SK-MEL-5 (cell line): ENCODE measurements at places on chromosomes 1 and 21. TPM values are rescaled to one million over a fixed set of nuclear protein-coding genes. Genes with fewer than 3 reads are reported as not detected.

The S100B gene
- 359 and 374 TPM in 2 replicates for total RNA-seq

DNA sequence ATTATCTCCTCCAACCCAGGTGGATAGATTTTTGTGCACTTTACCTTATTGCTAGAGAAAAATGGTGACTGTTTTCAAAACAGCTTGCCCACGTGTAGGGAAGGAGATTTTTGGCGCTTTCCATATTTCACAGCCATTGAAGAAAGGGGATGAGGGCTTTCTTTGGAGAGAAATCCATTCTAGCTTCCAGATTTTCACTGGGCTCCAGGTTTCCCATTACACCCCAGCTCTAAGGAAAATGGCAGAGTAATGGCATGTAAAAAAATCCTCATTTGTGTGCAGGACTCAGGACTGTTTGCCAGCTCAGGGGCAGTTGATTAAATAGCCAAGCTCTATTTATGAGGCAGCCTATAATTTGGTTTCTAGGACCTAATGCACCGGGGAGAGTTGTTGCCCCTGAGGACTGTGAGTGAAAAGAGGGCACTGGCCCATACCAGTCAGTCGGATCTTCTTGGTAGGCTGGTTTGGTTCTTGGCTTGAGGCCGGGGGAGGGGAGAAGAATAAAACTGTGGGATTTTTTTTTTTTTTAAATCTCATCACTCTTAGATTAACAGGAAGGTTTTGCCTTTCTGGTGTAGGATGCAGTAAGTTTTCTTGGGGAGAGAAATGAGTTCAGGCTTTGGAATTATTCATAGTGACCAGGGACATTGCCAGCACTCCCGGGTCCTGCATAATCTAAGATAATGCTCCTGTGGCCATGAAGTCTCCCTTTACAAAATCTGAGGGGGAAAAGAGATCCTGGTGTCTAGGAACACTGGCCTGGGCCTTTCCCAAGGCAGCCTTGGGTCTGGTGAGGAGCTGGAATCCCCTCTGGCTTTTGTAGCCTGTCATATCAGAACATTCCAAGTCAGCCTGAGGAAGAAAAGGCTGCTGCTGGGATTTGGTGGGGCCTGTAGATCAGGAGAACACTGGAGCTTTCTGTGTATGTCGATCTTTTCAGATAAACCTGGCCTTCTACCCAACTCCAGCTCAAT lies 1.9 kb upstream of the ARID1A start:
- DNase-seq = no peak

GRCh38 chr1:44312399-44313196 lies 42.5 kb downstream of the ERI3 start:
- DNase-seq = no peak

DNA sequence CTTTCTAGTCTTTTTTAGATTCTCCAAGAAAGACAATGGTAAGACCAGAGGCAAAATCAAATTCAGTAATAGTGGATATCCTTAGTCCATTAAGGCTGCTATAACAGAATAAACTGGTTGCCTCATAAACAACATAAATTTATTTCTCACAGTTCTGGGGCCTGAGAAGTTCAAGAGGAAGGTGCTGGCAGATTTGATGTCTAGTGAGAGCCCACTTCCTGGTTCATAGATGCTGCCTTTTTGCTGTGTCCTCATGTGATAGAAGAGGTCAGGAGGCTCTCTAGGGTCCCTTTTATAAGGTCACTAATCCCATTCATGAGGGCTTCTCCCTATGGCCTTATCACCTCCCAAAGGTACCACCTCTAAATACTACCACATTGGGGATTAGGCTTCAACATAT lies 31.5 kb upstream of the BTG3 start:
- no peak for DNase-seq

DNA sequence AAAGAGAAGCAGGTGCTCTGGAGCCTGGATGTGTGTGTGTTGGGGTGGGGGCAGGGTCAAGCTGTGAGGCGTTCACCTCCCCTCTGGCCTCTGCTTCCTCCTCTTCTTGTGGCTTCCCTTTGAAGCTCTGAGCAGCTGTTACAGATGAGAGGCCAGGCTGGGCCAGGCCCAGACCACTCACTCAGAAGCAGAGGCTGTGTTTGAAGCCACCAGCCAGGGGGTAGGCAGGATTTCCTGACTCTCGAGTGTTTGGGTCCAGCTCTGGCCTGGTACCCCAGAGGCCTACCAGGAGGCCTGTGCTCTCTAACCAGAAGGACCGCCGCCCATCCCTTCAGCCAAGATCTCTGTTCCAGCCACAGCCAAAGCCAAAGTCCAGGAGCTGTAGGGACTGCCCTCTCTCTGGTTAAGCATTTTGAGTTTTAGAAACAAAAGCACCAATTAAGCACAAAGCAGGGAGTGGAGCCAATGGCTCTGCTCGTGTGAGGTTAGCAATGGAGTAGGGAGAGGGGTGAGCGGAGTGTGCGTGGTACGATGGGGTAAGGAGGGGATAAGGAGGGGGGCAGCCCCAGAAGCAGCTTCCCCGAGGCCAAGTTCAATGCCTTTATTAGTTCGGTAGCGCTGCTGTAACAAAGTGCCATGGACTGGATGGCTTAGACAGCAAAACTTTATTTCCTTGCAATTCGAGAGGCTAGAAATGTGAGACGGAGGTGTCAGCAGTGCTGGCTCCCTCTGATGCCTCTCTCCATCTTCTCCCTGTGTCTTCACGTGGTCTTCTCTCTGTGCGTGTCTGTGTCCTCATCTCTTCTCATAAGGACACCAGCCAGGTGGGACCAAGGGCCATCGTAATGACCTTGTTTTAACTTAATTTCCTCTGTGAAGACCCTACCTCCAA lies 20.5 kb downstream of the RCSD1 start:
- no peak for DNase-seq

GRCh38 chr1:40397258-40397657 lies 23.7 kb downstream of the SMAP2 start:
- DNase-seq = no peak
